Activated CD4-positive, alpha-beta memory T cell treated with anti-CD3 and anti-CD28 coated beads, Interleukin-2, amount 10 ng/mL, durations not matched to agents 7 days and 5 days (primary cell): ENCODE measurements at places on chromosomes 5 and 9. TPM values are rescaled to one million over a fixed set of nuclear protein-coding genes. Genes with fewer than 3 reads are reported as not detected.

The LRRTM2 gene
- total RNA-seq = 0.23 TPM

The PFN3 gene
- total RNA-seq = not detected

The C9 gene
- total RNA-seq = not detected

The PCDHGC3 gene
- not detected for total RNA-seq

The SHB gene
- 1.0 TPM for total RNA-seq

The CEL gene
- total RNA-seq = 1.1 TPM

The GRM6 gene
- not detected for total RNA-seq

The GPRIN1 gene
- 4.2 TPM for total RNA-seq

The DNAH5 gene
- total RNA-seq = not detected

The MYO10 gene
- total RNA-seq = not detected

The CDH9 gene
- not detected for total RNA-seq

DNA sequence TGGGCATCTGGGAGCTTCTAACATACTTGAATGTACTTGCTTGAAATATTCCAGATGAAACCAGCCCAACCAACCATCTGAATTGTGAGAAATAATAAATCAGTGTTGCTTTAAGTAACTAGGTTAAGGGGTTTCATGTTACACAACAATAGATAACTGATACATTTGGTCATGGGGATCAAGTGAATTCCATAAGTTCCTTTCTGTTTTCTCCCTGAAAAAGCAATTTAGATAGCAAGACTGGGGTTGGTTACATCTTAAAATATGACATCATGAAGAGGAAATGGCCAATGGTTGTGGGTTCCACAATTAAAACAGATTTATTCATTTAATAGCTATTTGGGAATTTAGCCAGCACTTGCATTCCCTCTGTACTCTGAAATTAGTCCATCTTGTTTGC is 559.7 kb downstream of the TLR4 start:
- DNase-seq = no peak

GRCh38 chr5:132498686-132499271 is 8.2 kb upstream of the IRF1 start:
- no peak for DNase-seq

- no peak for DNase-seq
These were observed 232.9 kb downstream of the SYK start for GRCh38 chr9:91034521-91034920.

DNA sequence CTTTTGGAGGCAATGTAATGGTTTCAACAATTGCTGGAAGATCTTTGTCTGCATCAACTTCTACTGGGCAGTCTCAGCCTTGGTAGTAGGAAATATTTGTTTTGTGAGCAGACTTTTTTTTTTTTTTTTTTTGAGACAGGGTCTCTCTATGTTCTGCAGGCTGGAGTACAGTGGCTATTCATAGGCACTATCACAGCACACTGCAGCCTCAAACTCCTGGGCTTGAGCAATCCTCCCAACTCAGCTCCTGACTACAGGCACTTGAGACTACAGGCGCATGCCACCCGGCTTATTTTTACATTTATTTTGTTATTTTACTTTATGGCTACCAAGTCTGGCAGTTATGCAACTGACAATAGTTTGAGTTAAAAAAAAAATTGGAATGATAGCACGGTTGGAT is 187.3 kb downstream of the SNX18 start:
- no peak for DNase-seq

DNA sequence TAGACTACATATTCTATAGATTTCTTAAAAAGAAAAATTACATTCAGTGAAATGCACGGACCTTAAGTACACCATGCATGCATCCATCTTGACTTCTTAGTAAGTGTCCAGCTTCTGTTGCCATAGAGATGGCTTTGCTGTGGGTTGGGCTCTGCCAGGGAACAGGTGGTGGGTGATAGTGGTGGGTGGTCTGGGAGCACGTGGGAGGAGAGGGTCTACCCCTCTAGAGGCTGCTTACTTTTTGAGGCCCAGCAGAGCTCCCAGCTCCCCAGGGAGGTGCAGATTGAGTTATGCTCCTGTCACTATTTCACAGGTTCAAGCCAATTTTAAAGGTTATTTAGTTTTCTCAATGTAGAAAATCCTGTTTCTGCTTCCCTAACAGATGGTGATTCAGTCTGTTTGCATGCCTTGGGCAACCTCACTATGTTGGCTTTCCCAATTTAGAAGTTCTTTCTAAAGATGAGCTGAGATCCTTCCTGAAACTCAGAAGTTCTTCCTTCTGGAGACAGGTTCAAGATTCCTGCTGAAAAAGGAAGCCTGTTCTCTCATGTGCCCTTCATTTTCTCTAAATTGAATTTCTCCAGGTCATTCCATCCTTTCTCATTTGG is 107.4 kb upstream of the LHFPL2 start:
- no peak for DNase-seq

- DNase-seq = no peak
These were observed 77.2 kb downstream of the TSPAN17 start for GRCh38 chr5:176724472-176724871.

DNA sequence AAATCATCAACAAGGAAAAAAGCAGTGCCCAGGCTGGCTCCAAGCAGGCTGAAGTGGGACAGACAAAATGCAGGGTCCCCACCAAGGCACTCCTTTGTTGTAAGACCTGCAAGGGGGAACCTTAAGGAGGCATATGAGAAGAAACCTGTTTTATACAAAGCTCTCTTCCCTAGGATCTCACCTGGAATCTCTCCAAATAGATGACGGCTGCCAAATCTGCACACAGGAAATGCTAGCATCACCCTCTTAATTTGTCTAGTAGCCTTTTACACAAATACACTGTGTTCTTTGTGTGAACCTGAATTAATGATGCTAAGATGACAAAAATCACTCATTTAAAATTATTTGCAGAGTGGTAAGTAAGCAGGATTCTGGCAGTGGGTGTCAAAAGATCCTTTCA is 280.2 kb downstream of the SPOCK1 start:
- no peak for DNase-seq

DNA sequence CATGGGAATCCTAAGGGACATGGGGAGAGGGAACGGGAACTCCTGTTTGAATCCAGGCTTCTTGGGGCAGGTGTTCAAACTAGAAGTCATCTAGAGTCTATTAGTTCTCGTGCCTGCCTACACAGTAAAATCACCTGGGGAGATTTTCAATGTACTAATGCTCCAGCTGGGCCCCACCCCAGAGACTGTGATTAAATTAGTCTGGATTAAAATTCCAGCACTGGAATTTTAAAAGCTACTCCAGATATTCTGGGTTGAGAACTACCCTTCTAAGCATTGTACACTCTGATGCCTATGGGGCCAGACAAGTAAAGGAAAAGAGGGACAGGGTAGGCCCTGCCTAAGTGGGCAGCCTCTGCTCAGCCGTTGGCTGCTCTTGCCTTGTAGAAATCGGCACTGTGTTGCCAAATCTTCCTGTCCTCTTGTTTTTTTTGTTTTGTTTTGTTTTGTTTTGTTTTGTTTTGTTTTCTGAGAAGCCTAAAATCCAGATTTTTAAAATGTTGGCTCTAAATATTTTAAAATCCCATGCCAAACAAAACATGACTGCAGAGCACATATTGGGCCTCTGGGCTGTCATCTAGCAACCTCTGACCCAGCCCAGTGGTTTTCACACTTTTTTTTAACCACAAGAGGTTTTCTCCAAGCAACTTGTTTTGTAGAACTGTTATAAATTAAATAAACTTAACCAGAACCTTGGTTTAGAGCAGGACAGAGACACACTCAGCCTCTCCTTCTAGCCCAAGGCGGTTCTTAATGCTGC is 29.0 kb downstream of the ADRB2 start:
- DNase-seq = peak; percentile 47

DNA sequence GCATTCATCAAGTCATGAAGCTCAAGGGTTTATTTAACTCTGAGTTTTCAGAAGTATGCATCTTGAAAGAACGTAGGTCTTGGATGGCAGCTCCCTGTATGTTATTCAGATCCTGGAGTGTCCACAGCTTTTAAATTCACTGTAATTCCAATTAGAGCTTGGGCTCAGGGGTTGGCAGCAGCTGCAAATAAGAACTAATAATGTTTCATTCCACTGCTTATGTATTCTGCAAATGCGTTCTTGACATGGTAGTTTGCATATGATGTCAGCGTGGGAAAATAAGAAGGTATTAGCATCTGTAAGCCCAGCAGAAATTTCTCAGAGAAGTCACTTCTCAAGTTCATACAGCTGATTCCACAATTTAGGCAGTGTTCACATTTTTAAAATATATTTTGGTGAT is 58.4 kb downstream of the RORB start:
- DNase-seq = no peak

DNA sequence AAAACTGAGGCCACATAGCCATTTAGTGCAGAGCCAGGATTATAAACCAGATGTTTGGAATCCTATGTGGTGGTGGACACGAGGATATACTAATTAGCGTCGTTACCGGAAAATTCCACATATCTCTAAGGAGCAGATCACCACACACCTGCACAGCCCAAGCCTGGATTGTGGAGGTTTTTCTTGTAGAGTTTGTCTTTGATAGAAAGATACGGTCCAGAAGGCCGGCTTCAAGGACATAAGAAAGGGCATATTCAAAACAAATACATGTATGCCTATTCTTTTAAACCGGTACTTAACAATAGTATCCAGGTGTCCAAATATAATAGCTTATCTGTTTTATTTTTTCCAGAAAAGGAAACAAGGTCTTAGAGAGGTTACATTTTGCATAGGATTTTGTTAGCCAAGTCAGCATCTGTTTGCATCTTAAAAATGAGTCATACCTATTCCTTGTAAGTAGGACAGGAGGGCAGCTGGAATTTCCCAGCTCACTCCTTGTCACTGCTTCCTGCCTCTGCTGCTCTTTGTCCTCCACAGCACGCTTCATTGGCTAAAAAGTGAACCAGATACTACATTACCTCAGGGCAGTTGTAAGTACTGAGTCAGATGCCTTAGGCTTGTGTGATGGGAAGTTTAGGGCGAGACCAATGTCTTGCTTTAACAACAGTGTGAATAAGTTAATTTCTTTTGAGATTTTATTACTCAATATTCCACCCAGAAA is 3.6 kb downstream of the TMC1 start:
- DNase-seq = peak; percentile 23

- no peak for DNase-seq
These were observed 192.3 kb downstream of the MELK start for GRCh38 chr9:36765077-36765390.

- DNase-seq = no peak
These were observed 17.7 kb downstream of the ADAMTSL2 start for GRCh38 chr9:133552236-133552635.

DNA sequence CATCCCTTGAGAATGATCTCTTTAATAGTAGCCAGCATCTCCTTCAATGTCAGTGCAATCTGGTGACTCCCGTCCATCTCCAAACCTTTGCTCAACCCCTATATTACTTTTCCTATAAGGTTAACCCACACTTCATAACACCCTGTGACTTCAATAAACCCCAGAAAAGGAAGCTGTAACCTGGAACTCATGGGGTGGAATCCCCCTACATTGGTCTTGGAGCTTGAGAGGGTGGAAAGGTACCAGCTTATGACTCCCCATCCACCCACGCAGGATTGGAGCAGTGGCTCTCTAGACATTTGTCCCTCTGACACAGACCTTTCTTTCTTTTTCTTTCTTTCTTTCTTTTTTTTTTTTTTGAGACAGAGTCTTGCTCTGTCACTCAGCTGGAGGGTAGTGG is 54.7 kb upstream of the ZFR start:
- DNase-seq = no peak

DNA sequence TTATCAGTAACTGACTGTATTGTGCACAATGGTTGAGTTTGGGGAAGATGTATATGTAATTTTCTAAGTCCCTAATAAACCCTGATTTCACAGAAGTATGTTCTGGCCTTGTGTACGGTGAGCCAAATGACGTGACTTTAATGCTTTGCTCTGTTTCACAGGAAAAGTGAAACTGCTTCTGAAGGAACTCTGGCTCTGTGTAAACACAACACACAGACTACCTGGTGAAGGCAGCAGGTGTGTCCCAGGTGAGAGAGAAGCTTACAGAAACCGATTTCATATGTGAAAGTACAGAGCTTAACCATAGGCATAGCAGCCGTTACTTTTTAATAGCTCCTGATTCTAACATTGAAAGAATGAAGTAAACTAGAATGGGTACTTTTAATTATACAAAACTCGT is 31.9 kb downstream of the ICE1 start:
- DNase-seq = no peak

GRCh38 chr9:136291306-136292025 is 12.4 kb downstream of the CCDC187 start:
- no peak for DNase-seq

DNA sequence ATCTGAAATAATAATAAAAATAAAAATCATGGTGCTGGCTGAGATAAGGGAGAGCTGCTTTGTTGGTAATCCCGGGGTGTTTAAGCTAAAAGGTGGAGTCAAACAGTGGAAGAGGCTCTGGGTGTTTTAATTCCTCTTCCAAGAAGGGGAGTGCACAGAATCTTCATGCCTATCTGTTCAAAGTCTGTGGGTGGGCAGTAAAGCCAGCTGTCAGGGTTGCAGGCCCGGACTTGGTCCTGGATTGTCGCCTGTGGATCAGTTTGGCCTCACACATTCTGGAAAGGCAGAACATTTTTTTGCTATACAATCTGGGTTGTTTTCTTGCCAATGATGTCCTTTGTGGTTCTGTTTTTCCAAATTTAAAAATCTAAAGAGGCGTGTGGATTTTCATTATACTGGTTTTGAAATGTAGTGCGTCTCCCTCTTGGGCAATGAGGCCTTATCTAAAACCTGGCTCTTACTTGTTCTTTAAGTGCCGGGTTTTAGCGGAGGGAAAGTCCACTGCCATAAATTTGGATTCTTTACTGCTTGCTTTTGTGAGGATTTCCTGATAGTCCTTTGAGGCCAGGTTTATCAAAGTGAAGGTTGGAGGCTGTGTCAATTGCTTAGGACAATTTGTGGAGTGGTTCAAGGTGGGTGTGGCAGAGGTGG is 5.8 kb downstream of the ANKDD1B start:
- no peak for DNase-seq

DNA sequence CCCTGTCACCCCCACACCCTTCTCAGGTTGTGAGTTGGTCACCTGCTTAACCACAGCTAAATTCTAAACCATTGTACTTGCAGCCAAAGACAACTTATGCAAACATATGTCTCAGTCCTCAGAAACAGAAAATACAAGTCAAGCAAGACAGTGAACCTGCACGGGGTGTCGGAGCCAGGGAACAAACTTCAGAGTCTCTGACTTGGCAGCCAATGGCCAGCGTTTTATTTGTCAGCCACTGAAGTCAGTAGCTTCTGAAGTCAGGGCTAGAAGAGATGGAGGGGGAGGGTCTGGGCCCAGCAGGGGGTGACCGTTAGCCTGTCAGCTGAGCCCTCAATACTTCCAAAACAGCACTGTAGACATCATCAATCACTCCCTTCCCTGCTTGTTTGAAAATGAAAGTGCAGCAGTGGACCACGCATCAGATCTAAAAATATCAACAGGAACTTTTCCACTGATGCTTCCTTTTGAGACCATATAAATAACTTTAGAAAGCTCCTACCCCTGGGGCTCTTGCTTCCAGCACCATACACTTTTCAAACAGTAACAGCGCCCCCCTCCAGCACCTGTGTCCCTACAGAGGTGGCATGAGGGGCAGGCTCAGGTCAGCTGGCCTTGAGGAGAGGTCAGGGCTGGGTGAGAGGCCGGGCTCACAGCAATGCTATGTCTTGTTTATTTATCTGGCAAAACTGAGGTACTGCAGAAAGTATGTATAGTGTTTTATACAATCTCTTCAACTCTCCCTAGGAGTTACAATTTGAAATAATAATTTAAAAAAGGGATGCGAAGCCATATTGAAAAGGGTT is 142.5 kb downstream of the ACER2 start:
- no peak for DNase-seq

- DNase-seq = no peak
These were observed 73.7 kb downstream of the SHB start for GRCh38 chr9:37995348-37995737.
